ENCODE measurements at places on chromosomes 2 and 18.

DNA sequence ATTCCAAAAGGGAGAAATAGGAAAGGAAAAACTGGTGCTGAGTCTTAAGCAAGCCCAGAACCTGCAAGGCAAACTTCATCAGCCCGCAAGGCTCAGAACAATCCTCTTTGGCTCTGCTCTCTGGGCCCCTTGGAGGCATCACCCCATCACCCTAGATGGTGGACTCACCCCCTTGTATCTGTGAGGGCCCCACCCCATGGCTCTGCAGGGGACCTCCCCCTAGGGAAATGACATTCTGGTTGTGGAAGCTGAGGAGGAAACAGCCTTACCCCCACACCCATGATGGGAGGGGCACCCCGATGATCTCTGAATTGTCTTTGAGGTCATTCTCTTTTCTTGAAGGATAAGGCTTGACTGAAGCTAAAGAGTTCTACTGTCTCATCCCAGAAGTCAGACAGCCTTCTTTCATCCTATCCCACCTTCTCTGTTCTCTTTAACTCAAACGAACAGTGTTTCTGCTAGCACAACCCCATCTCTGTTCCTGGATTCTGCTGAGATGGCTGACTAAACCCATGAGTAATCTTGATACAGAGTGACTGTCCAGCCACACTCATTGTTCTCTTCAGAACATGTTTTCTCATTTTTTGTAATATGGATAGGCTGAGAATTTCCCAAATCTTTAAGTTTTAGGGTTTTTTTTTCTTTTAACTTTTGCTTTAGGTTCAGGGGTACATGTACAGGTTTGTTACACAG lies 492.1 kb upstream of the MYT1L start:
- DNase-seq = no peak

- DNase-seq = peak; percentile 48
Measured at GRCh38 chr2:47905386-47906156, 727 bp downstream of the FBXO11 start.

DNA sequence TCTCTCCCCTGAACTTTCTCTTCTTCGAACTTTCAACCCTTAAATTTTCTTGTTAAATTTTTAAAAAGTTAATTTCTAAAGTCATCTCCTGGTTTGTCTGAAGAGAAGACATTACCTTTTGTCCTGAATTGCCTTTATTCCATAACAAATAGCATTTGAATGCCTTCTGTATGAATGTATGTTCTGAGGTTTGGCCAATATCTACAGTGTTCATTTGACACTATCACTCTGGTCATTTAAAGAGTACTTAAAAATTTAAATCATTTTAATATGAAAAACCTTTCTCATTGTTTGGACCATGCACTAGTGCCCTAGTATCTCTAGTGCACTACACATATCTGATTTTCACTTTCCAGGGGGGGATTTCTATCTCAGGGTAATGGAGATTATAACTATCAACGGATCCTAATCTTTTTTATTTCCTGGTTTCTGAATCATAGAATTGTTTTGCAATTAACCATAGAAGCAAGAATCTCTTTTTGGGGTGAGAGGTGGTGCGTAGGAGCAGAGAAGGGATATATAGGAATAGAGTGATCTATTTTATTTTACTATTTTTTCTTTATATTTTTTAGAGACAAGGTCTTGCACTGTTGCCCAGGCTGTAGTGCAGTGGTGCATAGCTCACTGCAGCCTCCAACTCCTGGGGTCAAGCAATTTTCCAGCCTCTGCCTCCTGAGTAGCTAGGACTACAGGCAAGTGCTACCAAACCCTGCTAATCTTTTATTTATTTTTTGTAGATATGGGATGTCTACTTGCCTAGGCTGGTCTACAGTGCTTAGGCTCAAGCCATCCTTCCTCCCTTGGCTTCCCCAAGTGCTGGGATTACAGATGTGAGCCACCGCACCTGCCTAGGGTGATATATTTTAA lies 25.5 kb downstream of the TANC1 start:
- DNase-seq = no peak

DNA sequence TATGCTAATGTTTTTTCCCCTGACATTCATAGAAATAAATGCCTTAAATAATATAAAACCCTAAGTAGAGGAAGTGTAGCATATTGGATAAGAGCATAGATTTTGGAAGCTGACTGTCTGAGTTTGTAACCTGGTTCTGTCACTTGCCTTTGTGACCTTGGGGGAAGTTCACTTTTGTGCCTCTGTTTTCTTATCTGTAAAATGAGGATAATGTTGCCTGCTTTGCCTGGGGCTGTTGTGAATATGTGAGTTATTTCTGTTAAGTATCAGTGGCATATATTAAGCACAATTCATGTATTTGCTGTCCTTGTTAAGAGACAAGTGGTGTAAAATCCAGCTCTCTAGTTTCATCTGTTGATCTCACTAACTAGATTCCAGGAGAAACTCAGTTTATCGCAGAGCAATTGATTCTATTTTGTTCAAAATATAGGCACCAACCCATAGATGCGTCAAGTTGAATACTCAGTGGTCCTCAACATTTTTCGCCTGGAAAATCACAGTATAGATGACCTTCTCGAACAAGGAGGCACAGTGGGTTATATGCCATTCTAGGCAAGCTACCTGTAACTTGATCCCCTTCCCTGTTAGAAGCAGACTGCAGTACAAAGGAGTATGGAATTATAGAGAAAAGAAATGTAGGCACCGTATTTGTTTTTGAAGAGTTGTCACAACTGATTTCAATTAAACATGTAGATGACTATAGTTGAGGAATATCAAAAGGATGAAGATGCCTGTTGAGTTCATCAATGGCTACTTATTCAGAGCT lies 67.0 kb downstream of the SOCS6 start:
- no peak for DNase-seq

- no peak for DNase-seq
Measured at GRCh38 chr18:36028859-36029258, 38.5 kb downstream of the RPRD1A start.

DNA sequence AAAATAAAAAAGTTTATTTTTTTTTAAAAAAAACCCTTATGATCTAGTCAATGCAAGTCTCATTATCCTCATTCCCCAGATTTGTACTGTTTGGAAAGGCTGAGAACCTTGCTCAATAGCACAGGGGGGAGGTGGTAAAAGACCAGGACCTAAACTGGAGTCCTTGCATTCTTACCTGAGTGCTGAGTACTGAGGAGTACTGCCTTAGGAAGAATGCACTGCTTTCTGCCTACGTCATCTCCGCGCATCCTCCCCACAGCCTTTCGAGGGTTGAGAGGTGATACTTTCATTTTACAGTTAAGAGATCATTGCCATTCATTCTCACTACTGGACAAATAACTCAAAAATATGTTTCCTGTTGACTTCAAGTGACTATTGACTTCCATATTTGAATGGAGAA lies 73.8 kb downstream of the MAP3K20 start:
- no peak for DNase-seq

GRCh38 chr2:80364524-80365212 lies 60.1 kb upstream of the LRRTM1 start:
- DNase-seq = no peak

DNA sequence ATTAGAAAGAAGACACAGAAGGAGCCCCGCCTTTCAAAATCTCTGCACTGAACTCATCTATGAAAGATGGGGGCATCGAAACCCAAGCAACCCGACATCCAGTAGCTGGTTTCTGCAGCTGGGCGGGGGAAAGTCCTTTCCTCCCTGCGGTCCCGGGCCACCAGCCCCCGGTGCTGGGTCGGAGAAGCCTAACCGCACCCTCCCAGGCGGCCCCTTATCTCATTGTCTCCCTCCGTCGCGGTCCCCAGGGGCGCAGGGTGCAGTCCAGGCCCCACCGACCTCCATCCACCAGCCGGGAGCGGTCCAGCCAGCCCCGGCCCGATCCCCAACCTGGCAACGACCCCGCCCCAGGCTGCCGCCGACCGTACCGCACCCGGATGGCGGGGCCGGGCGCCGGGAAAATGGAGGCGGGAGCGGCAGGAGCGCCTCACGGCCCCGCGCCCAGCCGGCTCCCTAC lies 452 bp downstream of the RAPH1 start:
- DNase-seq = peak; percentile 31

DNA sequence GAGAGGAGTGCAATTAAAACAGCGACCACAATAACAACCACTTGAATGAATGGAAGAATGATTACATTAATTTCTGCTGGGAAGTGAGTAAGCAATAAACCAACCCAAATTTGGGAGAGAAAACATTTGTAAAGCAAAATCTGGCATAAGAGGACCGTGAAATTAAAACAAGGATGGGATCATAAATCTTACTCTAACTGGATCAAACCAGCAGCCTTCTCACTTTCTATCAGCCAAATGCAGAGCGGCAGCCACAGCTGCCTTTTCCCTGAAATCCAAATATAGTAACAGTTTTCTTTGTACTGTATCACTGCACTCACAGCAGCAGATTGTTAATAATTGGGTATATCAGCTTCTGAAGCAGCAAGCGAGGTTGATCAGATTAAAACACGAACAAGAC lies 245.2 kb upstream of the REG3G start:
- DNase-seq = no peak

DNA sequence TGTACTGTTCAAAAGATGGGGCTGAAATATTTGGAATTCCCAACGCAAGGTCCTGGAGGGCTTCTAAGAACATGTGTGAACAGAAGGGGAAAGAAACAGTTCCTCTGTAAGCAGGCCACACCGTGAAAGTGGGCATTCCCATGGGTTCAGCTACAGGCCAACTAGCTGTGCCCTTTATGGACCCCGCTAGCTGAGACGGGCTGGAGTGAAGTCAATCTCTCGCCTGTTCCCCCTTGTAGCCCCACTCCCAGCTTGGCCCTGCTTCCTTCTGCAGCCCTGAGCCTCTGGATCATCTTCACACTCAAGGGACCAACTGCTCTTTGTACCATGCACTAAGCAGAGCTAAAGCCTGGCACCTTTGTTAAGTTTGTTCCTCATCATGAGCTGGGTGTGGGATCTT lies 55.4 kb downstream of the POLR1A start:
- DNase-seq = no peak

DNA sequence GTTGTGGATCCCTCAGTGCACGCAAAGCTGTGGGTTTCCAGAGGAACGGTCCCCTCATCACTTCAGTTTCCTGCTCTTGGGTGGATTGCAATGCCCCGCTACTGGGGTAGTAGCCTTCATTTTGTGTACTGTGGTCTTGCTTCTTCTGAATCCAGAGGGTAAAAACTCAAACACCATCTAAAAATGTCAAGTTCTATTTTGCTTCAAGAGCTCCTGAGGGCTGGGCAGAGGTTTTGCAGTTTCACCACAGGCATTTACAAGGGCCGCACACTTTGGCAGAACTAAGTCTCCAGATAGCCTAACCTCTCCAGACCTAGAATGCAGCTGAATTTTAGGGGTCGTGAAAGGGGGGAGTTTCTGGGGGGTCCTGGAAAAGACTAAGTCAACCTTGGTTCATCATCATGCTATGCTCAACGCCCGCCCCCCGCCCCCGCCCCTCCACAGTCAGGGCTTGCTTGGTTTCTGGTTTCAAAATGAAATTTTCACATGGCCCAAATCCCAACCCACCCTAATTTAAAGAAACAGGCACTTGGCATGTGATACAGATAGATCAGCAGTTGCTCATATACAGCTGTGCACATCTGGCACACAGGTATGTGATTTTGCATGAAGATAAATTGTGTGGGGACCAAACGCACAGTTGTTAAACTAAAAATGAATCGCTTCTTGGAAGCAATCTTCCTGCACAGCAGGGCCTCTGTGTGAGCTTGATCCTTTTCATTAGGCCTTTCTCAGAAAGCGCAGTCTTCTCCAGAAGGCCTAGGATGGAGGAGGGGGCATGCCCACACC lies 329.6 kb downstream of the OSR1 start:
- DNase-seq = no peak

DNA sequence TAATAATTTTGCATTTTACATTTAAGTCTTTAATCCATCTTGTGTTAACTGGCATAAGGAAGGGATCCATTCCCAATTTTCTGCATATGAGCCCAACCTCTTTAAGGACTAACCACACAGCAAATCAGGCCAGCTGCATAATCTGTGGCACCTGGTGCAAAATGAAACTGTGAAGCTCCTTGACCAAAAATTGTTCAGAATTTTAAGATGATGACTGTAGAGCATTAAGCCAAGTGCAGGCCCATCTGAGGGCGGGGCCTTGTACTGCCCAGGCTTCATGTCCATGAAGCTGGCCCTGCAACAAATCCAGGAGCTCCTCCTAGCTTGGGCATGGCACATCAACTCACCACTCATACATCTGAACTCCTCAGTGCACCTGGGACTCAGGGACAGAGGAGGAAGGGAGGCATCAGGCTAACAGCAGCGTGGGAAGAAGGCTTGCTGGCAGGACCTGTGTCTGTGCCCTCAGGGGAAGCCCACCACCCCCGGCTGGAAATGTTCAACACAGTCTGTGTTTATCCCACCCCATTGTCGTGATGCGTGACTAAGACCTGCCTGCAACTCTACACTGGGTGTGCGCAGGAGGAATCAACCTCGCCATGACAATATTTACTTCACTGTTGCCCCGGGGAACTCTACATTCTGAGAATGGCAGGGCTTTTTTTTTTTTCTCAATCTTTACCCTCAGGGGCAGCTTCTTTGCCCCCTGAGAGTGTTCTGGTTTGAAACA lies 128.9 kb upstream of the SIX2 start:
- DNase-seq = no peak

DNA sequence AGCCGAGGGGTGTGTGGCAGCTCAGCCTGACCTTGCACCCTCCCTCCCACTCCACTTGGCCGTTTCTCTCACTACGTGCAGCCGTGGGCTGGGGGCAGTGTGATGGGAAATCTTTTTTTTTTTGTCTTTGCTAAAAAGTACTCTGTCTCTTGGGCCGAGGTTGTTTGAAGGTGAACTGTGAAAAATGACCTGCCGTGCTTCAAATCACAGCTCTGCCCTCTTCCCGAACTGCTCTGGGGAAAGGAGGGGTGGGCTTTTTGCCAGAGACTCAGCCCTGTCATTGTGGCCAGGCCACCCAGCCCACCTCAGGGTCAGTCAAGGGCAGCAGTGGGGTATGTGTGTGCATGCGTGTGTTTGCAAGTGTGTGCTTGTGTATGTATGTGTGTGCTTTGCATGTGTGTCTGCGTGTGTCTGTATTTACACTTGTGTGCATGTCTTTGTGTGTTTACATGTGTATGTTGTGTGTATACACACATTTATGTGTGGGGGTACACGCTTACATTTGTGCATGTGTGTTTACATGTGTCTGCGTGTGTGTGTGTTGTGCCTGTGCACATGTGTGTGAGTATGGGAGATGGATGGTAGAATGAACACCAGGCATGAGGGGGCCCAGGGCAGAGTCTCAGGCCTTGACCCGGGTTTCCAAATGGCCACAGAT lies 61.3 kb upstream of the HAAO start:
- DNase-seq = no peak

- no peak for DNase-seq
Measured at GRCh38 chr2:226705965-226706364, 93.7 kb downstream of the IRS1 start.

DNA sequence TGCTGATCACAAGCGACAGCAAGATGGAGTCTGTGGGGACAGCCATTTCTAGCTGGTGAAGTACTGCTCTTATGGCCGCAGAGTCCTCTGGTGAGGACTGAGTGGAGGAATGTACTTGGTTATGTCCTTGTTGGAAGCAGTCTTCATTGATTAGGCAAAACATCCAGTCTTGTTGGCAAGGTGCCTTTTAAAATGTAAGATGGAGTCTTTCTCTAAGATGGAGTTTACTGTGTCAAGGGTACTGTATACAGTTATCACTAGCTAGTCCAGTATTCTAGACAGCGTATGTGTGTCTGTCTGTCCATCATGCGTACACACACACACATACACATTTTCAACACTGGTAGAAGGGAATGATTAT lies 74.8 kb downstream of the NPAS2 start:
- no peak for DNase-seq

- DNase-seq = no peak
Measured at GRCh38 chr2:119230219-119231185, 6.9 kb downstream of the STEAP3 start.

- no peak for DNase-seq
Measured at GRCh38 chr2:103276869-103277268, 515.0 kb downstream of the TMEM182 start.

Measured in NCI-H2171 treated with DMSO at 0.1 percent for 48 hours (cell line).